ENCODE measurements at places on chromosomes 5 and 9.

- DNase-seq: no peak
These were observed 640.4 kb upstream of the ARRDC3 start for GRCh38 chr5:92023555-92023954.

GRCh38 chr5:59416451-59416850 is 477.1 kb downstream of the PDE4D start:
- DNase-seq: no peak

GRCh38 chr5:10286162-10286861 is 21.4 kb downstream of the CMBL start:
- DNase-seq: no peak

- DNase-seq: no peak
These were observed 2308.8 kb upstream of the ACO1 start for GRCh38 chr9:30075451-30076199.

GRCh38 chr5:135439231-135440205 is 7.6 kb downstream of the DCANP1 start:
- DNase-seq: no peak

DNA sequence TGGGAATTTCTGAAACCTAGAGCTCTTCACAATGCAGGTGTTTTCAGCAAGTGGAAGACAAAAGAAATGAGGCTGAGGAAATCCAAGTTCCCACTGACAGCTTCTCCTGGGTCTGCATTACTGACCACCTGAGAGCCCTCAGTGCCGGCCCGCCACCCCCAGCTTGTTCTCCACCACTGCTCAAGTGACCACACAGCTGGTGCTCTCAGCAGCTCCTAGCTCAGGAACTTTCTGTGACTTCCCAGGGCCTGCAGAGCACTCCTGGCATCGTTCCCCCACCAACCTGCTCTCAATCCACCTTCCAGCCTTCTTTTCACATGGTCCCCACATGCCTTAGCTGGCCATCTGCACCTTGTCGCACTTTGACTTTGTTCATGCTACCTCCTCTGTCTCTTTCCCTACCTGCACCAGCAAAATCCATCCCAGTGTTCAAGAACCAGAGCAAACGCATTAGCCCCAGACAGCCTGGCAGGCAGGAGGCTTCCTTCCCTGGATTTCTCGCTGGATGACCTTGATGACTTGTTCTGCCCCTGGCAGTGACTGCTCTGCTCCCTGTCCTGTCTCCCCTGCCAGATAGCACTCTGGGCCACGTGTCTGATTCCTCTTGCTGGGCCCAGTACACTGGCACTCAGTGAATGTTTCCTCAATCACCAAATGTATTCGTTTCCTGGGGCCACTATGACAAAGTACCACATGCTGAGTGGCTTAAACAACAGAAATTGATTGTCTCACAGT is 35.1 kb upstream of the NANS start:
- DNase-seq: no peak

DNA sequence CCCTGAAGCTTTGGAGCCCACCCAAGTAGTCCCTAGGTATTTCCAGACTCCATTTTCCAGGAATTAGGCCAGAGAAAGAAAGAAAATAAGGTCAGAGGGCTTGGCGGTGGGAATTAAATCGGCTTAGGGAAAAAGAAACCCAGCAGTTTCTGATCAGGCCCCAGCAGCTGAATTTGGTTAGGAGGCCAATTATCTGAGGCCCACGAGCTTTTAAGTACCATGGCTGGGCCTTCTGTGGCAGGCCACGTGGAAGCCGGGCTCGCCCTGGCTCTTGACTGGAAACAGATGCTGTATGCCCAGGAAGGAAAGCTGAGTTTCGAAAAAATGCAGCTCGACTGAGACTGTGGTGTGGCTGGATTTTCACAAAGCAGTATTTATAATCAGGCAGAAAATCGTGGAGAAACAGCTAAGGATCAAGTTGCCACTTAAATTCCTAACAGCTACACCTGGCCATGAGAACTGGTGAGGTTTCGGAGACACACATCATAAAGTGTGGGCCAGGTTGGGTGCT is 75.1 kb upstream of the PANK3 start:
- DNase-seq: no peak

DNA sequence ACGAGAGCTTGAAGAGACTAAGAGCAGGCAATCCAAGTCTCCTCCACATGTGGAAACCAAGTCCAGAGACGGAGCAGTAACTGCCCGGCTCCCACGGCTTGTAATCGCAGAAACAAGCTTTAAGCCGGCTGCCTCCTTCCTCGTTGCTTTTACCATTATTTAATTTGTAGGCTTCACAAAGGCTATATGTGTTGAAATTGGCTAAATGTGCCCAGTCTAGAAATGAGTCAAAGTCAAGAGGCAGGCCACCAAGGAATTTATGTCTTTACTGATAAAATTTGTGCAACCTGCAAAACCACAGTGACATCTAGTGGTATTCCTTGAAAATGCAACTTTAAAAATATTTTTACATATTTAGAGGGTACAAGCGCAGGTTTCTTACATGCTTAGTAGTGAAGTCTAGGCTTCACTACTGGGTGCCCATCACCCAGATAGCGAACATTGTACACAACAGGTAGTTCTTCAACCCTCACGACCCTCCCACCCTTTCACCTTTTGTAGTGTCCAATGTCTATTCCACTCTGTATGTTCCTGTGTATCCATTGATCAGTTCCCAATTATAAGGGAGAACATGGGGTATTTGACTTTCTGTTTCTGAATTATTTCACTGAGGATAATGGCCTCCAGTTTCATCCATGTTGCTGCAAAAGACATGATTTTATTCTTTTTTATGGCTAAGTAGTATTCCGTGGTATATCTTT is 33.5 kb upstream of the EBF1 start:
- no peak for DNase-seq

- DNase-seq: peak; percentile 79
These were observed 6.9 kb downstream of the NOL6 start for GRCh38 chr9:33466565-33467495.

DNA sequence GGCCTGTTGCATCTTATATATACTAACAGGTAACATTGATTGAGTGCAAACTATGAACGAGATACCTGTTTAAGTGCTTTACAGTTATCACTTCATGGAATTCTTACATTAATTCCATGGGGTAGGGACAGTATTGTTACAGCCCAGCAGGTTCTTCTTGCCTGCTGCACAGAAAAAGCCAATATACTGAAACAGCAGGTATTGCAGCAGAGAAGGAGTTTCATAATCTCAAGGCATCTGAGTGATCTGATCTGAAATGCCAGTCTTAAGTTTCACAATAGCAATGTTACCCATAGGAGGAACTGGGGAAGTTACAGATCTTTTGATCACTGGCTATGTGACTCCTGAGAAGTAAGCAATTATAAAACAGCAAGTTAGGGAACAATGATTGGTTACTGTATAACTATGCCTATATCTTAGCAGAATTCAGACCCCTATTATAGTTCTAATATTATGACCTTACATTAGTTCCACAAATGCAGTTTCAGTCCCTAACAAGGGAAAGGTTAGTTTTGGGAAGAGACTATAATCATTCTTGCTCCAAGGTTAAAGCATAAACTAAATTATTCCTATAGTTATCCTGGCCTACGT is 126.5 kb upstream of the BNC2 start:
- DNase-seq: no peak

DNA sequence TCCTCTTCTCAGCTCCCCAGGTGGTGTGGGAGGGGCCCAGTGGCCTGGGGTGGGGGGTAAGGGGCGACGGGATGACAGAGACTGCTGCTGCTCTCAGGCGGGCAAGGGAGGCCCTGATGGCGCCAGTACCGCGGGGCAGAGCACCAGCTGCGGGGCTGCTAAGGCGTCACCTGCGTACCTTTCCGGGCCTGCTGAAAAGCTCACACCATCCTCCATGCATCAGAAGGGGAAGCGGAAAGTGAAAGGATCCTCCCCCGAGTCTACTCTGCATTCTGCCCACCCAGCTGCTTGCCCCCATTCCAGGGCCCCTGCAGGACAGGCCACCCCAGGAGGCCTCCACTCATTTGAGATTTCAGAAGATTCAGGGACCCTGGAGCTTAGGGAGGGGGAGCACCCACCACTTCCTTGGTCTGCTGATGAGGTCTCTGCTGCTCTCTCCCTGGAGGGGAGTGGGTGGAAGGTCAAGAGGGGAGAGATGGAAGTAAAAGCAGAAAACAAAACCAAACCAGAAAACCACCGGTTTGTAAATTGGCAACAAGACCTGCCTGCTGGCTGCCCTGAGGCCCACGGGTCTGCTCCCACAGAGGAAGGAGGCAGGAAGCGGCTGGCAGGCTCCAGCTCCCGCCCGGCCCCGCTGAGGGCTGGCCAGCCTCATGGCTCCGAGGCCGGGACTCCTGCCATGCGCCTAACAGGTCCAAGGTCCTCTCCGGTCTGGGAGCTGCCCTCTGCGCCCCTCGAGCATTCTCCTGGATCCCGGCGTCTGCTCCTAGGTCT is 33.6 kb downstream of the PRRT1B start:
- peak; percentile 20 for DNase-seq

- no peak for DNase-seq
These were observed 312.2 kb downstream of the SPOCK1 start for GRCh38 chr5:137186759-137187461.

GRCh38 chr9:121133104-121133816 is 58.5 kb downstream of the CNTRL start:
- peak; percentile 56 for DNase-seq

DNA sequence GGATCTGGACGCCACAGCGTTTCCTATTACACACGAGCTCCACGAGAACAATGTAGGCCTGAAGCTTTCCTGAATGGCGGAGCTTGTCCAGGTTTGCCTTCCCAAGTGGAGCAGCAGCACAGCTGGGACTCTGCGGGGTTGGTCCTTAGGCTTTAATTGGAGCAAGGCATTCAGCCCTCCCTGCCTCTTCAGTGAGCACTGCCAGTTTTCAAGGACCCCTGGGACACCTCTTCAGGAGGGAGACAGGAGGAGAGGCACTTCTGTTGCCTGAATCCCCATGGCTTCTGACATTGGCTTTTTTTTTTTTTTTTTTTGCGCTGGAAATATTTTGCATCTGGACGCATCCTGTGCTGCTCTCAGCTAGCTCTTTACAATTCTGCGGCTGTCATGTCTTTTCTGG is 179.4 kb downstream of the SEMA6A start:
- DNase-seq: no peak
